ENCODE measurements at places on chromosomes 4 and X.

DNA sequence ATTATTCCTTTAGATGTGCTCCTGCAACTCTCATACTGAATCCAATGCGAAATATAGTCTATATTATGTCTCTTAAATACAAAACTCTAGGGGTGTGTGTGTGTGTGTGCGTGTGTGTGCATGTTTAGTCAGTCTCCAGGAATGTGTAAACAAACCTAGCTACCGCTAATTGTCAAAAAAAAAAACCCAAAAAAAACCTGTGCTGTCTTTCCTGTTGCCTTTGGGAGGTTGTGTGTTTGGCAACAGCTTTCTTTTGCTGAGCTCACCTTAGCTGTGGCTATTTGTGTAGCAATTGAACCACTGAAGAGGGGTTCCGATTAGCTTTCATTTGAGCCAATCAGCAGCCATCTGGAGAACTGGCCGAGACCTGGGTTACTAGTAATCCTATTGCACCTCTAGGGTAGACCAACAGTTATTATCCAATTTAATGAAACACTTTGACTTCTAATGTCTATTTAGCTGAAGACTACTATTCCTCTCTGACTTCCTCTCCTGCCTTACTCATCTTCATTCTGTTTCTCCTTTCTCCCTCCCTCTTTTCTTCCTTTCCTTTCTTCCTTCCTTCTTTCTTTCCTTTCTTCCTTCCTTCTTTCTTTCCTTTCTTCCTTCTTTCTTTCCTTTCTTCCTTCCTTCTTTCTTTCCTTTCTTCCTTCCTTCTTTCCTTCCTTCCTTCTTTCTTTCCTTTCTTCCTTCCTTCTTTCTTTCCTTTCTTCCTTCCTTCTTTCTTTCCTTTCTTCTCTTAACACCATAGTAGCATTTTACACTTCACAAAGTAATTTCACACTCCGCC is 471.1 kb downstream of the GBA3 start:
- DNase-seq, result no peak

GRCh38 chr4:76282941-76283689 is 23.4 kb upstream of the STBD1 start:
- DNase-seq, result no peak

DNA sequence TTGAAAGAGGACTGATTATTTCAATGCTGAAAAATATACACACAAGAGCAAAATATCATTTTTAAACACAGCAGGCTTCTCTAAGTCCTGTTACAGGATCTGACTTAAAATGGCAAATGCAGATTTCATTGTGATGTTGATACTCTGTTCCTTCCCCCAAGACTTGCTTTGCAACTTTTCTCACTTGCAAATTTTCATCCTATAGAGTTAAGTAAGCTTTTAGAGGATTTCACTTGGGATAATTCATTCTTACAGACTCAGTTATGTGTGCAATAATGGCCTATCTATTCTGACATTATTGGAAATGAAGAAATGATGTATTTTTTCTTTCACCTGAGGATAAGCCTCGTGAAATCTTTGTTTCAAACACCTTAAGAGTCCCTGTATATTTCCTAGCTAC is 2403.2 kb downstream of the ARAP2 start:
- no peak for DNase-seq

DNA sequence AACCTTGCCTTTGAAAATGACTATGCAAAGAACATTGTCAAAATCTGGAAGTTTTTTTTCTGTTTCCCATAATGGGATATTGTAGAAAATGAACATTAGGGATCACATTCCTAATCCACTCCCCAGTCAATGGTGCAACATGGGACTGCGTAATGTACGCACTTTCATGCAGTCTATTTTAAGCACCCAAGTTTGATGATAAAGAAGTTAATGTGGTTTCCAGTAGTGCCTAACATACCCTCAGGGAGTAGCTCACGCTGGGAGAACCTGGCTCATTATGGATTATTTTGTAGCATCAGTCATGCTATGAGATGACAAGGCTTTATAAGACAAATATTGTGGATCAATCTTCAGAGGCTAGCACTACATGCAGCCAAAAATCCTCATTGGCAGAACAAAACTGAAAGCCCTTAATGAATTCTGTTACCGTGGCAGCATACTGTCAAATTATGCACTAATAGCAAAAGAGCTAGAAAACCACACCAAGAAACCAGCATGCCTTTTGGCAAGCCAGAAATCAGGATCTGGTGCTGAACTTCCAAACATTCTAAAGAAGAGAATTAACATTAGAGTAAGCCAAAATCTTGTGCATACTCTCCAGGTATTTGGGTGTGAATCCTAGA is 1392.8 kb upstream of the TENM3 start:
- no peak for DNase-seq

DNA sequence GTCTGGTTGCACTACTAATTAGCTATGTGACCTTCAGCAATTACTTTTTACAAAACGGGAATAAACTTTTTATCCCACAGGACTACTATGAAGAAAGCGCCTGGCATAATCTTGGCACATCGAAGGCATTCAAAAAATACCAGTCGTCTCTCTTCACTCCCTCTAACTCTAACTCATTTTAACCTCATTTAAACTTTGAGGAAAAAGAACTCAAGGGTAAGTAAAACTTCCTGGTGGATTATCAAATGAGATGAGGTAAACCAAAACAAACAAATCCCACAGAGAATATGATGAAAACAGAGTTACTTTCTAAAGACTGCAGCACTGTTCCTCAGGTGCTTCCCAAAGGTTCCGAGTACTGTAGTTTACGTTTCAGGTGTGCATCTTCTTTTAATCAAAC is 66.9 kb downstream of the SH3RF1 start:
- DNase-seq, result no peak

DNA sequence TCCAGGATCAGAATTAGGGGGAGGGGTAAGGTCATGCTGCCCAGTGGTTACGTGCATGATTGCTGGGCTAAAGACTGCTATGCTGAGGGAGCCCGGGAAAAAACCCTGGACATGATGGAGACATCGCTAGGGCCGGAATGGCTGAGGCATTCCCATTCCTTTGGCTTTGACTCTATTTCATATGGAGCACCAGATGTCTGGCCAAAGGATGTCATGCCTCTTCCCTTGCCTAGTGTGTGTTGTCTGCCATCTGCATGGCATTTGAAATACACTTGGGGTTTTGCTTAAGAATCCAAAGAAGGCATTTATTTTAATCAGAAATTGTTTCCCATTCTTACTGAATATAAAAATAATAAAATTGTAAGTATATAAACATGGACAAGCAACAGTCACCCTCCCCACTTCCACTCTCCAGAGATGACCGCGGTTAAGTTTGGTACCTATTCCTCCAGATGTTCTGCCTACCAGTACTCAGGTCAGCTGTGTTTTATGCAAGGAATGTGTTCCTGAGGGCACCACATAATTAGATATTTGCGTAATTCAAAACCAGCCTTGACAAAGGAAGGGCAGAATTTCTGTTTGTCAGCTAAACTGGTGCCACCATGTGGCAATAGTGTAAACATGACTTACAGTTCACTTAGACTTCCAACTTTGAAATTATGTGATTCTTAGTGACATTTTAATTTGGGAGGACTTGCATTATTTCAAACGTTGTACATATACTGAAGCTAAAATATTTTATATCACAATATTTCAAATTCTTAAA is 105.9 kb downstream of the CT47B1 start:
- no peak for DNase-seq

GRCh38 chr4:173038192-173038896 is 130.3 kb upstream of the GALNT7 start:
- DNase-seq, result no peak

- no peak for DNase-seq
Observed at GRCh38 chr4:78410676-78411075, 140.9 kb upstream of the ANXA3 start.
